ENCODE measurements at places on chromosomes 4 and X. TPM values are rescaled to one million over a fixed set of nuclear protein-coding genes. Genes with fewer than 3 reads are reported as not detected.

The PDCL2 gene
- not detected for total RNA-seq

The CLDN34 gene
- not detected for total RNA-seq

DNA sequence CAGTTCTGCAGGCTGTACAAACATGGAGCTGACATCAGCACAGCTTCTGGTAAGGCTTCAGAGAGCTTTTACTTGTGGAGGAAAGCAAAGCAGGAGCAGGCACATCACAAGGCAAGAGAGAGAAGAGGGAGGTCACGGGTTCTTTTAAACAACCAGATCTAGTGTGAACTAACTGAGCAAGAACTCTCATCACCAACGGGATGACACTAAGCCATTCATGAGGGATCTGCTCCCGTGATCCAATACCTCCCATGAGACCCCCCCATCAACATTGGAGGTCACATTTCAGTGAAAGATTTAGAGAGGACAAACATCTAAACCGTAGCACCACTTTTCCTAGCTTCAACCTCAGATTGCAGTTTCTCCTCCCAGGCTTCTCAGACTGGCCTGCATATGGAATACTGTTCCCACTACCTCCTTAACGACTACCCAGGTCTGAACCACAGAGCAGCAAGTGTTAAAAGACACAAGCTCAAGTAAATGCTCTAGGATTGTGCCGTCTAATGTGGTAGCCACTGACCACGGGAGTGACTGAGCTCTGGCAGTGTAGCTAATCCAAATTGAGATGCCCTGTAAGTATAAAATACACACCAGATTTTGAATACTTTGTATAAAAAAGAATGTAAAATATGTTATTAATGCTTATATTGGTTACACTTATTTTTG, 192.7 kb downstream of the PTTG2 start:
- no peak for DNase-seq

GRCh38 chrX:24198101-24198500, 48.6 kb downstream of the ZFX start:
- no peak for DNase-seq

DNA sequence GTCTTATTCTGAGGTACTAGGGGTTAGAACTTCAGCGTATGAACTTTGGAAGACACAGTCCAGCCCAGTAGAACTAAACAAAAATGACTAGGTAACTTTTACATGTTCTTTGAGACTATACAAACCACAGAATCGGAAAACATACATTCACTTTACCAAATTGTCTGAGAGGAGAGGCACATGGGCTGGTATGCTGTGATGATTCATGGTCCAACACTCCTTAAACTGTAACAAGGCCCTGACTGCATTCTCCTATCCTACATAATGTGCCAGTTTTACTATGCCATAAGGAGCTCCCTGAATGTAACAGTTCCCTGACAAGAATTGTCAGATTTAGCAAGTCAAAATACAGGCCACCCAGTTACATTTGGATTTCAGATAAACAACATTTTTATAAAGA, 640.0 kb downstream of the RAB28 start:
- DNase-seq: no peak

- DNase-seq: no peak
Observed at GRCh38 chrX:15391850-15392249, 7.6 kb upstream of the VEGFD start.

The SLC10A4 gene
- total RNA-seq: not detected

GRCh38 chr4:47696823-47697222, 141.0 kb downstream of the CORIN start:
- no peak for DNase-seq

DNA sequence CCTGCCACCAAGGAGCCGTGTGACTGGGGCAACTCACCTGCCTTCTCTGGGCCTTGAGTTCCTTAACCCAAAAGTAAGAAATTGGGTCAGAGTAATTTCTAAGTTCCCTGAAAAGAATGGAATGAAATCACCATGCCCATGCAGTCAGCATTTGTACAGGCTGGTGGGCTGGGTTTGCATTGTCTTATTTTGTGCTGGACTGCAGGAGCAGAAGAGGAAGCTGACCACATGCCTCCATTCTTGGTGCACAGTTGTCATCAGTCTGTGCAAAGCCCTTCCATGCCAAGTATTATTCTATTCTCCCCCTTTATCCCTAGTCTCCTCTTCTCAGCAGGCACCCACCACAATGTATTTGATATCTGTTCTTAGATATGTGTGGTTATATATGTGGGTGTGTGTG, 56.3 kb downstream of the FHDC1 start:
- DNase-seq: no peak

DNA sequence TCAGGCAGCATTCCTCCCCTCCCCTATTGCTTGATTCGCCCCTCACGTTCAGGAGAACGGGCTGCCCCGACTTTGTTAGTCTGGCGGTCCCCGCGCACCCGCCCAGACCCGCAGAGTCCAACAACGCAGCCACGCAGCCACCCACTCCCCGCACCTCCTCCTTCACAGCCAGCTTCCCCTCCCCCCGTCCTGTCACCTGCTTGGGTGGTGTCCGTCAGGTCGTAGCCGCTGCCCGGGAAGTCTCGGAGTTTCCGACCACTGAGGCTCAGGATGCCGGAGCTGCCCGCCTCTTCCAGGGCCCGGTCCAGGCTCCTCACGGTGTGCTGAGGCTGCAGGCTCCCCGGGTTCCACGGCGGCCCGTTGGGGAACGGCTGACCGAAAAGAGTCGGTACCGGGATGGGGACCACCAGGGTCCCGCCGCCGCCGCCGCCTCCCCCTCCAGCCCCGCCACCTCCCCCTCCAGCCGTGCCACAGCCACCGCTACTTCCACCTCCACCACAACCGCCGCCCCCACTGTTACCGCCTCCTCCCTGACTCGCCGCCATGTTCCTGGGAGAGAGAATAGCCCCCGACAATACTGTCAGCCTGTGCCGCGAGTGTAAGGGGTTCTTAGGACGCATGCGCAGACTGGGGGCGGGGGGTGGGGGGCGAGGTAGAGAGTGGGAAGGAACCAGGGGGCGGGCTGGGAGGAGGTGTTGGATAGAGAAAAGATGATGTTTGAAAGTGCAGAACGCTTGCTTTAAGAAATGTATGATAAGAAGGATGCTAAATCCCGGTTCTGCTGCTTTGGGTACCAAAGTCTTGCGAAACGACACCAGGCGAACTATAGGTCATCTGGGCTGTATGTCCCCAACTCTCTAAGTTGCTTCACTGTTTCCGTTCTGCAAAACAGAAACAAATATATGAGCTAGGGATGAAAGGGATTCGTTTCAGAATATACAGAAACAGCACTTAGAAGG, at the start of gene LRCH2:
TSS of gene LRCH2 (minus strand) at position 600 of the 959 bp plus-strand sequence. CDS start at position 545, 55 bp downstream.
- no peak for DNase-seq

DNA sequence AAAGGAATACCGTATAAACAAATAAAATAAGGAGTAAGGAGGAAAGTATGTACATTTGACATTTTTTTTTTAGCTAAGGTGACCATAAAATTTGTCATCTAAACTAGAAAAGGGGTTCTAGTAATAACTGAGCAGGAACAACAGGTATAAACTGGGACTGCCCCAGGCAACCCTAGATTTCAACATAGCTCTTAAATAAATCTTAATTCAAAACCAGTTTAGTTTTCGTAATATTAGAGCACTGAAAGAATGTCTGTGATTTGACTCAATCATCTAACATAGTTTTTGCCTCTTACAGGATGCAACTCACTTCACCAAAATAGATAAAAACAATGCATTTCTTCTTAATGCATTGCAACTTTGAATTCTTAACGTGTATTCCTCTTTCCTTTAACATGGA, 257.7 kb downstream of the ADAMTS3 start:
- no peak for DNase-seq

The PFKFB1 gene
- not detected for total RNA-seq

GRCh38 chr4:61540944-61541343, 340.8 kb downstream of the ADGRL3 start:
- DNase-seq: no peak

The ZXDB gene
- 11.9 TPM for total RNA-seq

- peak; percentile 2 for DNase-seq
Observed at GRCh38 chrX:68989865-68990606, 161.2 kb downstream of the EFNB1 start.

GRCh38 chr4:73613130-73613529, 7.1 kb downstream of the RASSF6 start:
- no peak for DNase-seq

DNA sequence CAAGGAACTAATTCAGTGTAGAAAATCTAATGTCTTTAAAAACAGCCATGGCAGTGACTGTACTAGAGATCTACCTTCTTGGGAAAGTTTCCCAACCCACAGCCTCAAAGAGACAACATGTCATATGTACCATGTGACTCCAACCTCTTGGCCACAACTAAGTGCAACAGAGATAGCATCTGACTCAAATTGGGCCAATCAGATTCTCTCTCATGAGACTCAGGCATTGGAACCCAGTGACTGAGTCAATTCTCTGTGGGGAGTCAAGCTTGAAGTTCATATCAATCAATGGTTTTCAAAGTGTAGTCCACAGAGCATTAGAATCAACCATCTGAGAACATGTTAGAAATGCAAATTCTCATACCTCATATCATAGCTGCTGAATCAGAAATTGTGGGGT, 123.3 kb downstream of the MBNL3 start:
- no peak for DNase-seq

DNA sequence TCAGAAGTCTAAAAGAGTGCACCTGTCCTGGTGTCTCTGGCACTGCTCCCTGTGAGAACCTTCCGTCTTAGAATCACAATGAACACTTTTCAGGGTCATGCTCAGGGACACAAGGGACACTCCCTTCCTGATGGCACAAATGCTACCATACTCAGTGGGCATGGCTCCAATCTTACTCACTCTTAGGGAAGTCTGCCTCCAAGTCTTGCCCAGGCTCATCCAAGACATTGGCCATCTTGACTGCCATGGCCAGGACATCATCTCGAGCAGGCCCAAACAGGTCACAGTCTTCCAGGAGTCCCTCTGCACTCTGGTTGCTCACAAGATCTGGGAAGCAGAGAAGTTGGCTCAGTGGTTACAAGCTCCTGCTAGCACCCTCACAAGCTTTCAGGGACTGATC, 8.8 kb downstream of the ZMYM3 start:
- no peak for DNase-seq

The NPY5R gene
- not detected for total RNA-seq

The SHROOM2 gene
- total RNA-seq: 5.1 TPM

- DNase-seq: no peak
Observed at GRCh38 chrX:115579327-115579726, 18.4 kb downstream of the PLS3 start.

The TLR3 gene
- total RNA-seq: 5.4 TPM

DNA sequence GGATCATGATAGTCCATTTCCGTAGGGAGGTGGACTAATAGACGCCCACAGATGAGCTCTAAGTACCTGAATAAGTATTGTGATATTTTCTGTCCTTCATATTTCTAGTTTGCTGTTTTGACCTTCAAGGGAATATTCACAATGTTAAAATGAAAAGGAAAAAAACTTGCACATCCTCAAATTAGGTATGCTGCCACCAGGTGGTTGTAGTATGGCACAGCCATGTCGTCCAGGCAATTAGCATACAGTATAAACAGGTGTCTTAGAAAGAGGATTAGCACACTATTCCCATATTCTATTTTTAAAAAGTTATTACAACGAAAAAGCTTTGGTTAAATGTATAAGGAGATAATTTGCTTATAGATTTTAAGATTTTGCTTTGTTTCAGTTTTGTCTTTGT, 802.0 kb downstream of the RPA4 start:
- peak; percentile 21 for DNase-seq

The CT55 gene
- total RNA-seq: not detected

The EDA gene
- total RNA-seq: 0.06 TPM

DNA sequence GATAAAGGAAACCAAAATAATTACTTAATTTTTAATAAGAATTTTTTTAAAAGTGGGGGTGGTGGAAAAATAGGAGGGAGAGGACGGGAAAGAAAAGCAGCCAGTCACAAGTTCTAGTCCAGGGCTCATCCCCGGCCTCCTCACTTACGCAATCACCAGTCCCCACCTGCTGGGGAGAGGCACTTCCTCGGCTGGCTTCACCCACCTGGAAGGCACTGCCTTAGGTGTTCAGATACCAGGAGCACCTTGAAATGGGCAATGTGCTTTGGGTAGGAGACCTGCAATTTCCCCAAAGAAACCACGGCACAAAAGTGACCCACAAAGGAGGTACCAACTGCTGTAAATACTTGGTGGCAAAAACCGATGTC, 23.8 kb downstream of the AFAP1 start:
- no peak for DNase-seq

The ARAP2 gene
- not detected for total RNA-seq

The F11 gene
- total RNA-seq: not detected

DNA sequence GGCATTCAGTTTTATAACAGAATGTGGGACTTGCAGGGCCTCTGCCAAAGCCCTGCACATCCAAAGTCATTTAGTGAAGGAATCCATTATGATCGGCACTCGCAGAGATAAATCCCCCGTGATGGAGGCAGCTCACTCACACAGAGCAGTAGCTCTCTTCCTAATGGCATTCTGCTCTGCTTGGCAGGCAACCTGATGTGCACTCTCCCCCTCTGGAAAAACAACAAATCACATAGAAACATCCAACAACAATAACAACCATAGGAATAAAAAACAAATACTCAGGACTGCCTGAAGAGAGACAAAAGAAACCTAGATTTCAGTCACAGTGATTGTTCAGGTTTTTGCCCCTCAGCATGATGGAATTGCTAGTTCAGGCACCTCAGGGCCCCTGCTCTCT, 59.7 kb downstream of the NAA11 start:
- DNase-seq: no peak

The KLF8 gene
- total RNA-seq: 2.2 TPM

GRCh38 chrX:72306085-72306801, 529 bp upstream of the CITED1 start:
- no peak for DNase-seq

DNA sequence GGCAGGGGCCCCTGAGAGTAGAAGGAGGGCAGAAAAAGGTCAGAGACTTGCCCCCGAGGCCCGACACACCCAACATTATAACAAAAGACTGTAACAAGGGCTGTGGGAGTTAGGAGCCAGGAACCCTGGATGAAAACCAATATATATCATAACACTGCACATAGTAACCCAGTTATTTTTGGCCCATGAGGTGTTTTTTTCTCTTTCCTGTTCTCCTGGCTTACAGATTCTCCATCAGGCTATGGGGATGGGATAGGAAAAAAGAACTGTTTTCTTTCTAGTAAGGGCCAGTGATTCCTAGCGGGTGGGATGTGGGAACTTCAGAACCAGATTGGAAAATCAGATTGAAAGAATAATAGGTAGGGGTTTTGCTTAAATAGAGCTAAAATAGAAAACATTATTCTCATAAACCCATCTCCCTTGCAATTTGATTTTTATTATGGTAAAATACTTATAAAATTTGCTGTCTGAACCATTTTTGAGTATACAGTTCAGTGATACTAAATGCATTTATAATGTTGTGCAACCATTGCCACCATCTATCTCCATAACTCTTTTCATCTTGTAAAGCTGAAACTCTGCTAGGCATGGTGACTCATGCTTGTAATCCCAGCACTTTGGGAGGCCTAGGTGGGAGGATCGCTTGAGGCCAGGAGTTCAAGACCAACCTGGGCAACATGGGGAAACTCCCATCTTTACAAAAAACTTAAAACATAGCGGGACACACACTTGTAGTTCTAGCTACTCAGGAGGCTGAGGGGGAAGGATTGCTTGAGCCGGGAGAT, 33.5 kb downstream of the SNX25 start:
- DNase-seq: no peak

The TIGD4 gene
- total RNA-seq: 0.63 TPM
